ENCODE measurements at places on chromosomes 3 and 15.

DNA sequence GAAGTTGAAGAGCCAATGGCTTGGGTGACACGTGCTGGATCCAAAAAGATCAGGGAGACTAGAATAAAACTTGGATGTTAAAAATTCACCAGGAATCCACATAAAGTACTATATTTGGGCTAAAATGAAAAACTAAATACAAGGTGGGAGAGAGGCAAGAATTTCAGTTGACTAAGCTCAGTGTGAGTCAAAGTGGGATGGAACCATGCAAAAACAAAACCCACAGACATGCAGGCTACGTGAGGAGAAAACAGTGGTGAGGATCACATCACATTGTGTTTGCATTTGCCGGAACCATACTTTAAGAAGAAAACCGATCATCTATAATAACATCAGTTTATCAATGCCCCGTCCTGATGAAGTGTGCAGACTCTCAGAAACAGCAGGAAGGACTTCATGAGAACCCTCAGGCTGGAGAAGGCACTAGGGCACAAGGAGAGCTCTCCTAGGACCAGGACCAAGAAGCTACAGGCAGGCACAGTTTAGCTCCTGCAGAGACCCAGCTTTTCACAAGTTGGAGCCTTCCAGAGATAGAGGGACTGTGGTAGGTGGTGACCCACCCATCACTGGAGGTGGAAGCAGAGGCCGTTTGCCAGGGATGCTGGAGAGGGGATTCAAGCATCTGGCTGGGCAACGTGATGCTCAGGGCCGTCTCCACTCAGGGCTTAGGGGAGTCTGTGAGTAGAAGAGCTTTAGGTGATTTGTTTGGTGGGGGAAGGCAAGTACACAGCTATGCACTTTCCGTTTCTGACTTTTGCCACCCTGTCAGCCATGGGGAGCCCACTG lies 29.0 kb upstream of the NR2E3 start:
- DNase-seq = no peak

DNA sequence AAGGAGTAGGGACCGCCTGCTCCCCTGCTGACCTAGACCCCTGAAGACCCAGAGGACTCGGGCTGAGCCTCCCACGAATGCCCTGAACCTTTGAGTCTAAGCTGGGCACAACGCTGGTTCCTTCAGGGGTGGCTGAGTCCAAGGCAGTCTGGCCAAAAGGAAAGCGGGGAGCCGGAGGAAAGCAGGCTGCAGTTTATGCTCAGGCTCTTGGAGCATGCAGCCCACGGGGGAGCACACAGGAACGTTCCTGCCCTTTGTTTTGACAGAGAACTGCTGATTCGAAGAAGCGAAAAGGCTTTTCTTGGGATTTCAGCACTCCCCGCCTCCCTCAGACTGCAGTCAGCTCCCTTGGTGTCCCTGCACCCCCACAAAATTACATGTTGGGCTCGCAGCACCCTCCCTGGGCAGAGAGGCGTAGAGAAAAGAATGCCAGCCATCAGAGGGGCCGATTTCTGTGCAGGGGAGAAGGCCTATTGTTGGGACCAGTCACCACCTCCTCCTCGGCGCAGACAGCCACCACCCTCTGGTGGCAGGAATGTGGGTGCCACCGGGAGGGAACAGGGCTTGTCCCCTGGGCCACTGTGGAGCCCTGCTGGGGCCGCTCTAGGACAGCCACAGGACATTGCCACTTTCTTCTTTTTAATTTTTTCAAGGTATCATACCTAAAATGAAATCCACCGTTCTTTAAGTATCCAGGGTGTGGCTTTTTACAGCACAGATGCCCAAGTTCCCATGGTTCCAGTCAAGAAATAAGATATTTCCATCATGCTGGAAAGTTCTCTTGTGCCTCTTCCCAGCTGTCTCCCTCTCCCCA lies 72.2 kb downstream of the SMAD6 start:
- DNase-seq = no peak

- no peak for DNase-seq
Observed at GRCh38 chr15:84715441-84716035, 401 bp downstream of the SEC11A start.

DNA sequence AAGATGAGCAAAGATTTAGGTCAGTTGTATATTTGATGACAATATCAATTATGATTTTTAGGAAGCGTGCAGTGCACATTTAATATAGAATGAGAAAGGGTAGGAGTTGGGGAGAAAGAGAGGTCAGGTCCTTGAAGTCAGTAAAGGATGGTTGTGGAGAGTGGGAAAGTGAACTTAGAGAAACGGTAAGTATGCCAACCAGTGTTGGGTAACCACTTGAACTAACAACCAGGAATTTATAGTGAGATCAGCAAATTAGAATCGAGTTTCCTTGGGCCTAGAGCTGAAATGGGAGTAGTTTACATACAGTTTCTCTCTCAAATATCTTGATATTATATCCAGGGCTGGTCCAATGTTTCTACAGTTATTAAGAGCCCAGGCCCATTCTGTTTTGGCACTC lies 188.5 kb upstream of the RBMS3 start:
- DNase-seq = no peak

- DNase-seq = no peak
Observed at GRCh38 chr15:93706495-93707292, 524.7 kb upstream of the MCTP2 start.

DNA sequence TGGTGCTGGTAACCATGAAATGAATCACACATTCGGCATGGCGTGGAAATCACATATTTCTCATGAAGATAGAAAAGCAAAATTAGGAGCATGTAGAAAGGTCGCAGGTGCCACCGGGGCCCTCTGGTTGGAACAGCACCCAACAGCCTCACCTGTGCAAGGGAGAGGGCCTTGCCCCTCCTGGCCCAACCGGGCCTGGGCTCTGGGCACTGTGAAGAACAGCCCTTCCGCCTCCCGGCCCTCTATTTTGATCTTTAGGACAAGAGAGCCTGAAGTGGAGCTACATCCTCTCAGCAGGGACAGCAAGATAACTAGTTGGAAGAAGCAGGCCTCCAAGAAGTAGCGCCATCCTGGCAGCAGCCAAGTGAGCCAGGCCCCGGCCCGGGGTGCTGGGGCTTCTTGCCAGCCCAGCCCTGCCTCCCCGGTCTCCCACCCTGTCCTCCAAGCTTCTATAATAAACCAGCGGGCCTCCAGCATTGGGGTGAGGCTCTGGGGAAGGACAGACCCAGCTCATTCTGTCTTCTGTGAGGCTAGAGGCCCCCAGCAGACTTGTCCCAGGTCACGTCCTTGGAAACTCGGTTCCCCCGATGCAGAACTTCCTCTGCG lies 46.1 kb upstream of the FGD5 start:
- no peak for DNase-seq

GRCh38 chr15:25931851-25932250 lies 68.7 kb upstream of the ATP10A start:
- no peak for DNase-seq

- DNase-seq = no peak
Observed at GRCh38 chr3:11203961-11204360, 49.7 kb downstream of the HRH1 start.

- DNase-seq = no peak
Observed at GRCh38 chr3:143970773-143971358, 757 bp upstream of the DIPK2A start.

- DNase-seq = no peak
Observed at GRCh38 chr3:126970101-126970500, 12.8 kb upstream of the PLXNA1 start.

GRCh38 chr3:16369276-16369675 lies 104.3 kb downstream of the OXNAD1 start:
- no peak for DNase-seq

DNA sequence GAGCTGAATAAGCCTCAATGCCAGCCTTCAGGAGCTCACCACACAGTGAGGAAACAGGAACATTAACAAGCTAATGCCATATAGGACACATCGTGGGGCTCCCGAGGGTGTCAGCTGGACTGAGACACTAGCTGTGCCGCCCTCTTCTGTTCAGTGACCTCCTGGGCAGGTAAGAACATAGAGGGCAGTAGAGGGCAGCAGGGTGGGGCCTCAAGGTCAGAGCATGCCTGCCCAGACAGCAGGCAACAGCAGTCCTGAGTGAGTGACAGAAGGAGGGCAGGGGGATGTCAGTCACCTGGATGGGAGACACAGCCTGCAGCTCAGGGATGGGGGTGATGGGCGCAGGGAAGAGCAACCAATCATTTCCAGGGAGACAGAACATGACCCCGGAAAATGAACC lies 15.5 kb downstream of the NTRK3 start:
- DNase-seq = no peak

DNA sequence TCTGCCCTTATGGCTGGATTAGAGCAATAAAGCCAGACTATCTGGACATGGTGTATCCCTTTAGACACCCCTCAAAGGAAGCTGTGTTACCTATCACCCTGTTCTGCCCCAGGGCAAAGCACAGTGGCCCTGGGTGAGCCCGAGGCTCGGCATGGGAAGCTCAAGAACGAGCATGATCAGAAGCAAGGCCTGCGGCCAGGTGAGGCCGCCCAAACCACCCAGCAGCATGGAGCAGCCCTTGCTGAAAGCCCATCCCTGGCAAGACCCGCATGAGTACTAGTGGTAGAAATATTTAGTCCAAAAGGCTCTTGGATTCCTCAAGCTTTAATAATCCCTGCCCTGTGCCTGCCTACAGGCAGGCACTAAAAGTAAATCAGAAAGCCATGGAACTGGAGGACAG lies 261.1 kb downstream of the MEX3B start:
- no peak for DNase-seq

DNA sequence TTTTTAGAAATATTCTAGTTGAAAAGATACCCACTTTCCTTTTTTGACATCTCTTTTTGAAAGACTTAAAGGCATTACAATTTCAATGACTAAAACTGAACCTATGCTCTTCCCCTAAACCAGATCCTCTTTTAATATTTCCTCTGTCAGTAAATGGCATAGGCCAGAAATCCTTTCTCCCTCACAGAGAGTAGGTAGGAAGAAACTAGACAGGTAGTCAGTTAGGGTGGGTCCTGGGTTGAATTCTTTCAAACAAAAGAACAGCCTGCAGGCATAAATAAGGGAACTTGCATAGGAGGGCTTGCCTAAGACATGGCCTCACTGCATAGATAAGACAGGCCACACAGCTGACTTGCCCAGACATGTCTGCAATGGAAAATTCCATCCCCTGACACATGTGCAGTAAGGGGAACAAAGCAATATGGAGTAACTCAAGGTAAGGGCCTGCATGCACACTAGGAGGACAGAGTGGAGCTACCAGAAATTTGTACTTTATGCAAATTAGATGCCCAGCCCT lies 23.1 kb downstream of the PLSCR5 start:
- no peak for DNase-seq

DNA sequence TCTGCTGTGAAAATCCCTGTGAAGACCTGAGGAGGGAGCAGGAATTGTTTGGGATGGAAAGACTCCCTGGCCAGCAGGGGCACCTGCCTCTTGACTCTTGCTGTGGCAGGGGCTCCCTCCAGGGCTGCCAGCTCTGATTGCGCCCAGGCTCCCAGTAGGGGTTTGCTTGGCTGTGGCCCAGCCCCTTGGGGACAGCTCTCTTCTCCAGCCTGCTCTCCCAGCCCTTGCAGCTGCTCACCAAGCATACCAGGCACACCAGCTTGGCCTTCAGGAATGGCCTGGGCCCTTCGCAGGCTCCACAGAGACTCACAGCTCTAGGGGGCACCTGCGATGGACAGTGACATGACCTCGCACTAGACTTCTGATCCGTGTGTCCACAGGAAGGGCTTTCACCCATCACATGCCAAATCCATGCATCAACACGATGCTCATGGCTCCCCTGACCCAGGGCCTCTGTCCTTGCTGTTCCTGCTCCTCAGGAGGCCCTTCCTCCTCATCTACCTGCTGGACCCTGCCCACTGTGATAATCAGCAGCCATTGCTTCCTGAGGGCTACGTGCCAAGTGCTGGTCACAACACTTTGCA lies 61.8 kb downstream of the SCN5A start:
- DNase-seq = no peak

DNA sequence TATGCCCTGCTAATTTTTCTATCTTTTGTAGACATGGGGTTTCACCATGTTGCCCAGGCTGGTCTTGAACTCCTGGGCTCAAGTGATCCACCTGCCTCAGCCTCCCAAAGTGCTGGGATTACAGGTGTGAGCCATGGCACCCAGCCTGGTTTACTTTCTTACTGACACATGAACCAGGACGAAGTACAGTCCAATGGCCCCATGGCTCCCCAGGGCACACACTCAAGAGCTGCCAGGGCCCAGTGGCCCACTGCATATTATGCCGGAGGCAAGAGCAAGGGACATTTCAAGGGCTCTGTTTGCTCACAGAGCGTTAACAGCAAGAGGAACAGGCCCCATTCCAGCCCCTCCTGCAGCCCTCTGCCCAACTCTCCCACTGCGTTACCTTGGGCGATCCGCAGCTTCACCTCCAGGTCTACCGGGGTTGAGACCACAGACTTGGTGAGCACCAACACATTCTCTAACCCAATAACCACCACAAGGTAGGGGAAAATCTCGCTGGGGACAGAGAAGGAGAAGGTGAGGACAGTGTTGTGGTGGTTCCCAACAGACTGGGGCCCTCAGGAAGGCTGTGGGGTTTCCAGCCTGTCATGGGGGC lies 42.8 kb downstream of the PTPN23 start:
- no peak for DNase-seq

GRCh38 chr15:60408463-60408981 lies 10.7 kb upstream of the ANXA2 start:
- DNase-seq = no peak

DNA sequence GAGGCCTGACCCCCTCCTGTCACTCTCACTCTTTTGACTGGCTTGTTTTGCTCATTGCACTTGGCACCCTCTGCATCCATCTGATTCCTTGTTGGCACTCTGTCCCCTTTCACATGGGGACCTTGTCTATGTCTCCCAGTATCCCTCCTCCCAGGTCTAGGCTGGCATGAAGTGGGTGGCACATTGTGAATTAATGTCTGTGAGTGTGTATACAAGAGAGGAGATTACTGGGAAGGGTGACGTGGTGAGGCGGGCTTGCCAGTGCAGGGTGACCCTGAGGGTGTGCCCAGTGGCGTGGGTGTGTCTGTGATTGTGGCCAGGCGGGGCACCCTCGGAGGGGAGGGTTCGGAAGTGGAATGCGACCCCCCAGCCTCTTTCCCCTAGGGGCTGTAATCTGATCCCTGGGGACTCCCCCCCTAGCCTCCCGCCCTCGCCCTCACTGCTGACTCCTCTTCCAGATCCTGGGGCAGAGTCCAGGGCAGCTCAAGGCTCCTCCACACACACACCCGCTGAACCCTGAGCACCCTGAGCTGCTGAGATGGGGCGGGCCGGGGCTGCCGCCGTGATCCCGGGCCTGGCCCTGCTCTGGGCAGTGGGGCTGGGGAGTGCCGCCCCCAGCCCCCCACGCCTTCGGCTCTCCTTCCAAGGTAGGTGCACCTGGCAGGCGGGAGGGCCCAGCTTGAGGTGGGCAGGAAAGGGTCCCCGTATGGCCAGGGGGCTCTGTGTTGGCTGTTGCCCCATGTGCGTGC lies at the start of gene SEMA3B:
SEMA3B (plus strand) TSS at position 445 of the 749 bp plus-strand sequence; CDS start at position 539, 94 bp downstream.
- DNase-seq = no peak

DNA sequence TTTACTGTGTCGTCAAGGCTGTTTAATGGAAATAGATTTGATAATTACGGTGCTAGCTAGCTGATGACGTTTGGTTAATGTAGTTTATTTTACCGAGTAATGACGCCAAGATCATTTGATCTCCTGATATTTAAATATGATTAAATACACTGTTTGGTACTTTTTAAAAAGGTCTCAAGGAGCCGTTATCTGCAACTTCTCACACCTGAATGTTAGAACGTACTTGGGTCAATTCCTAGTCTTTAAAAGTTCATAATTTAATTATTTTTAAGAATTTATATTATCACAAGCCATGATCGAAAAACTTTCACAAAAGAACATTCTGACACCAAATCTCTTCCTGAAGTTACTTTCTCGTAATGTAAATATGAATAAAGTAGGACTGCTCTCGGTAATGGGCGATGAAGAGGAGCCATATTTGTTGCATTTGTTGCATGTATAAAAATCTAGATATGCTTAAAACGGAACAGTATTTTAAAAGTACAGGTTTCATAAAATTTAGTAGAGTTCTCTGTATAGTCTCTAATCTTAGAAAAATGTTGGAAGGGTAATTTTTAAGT lies 16.2 kb upstream of the CHD2 start:
- DNase-seq = no peak
